ENCODE measurements at places on chromosomes 2 and 18.
A peak's percentile ranks its signal among the peaks of the same experiment; 100 is the strongest.

- DNase-seq = no peak
Observed at GRCh38 chr18:75346671-75347070, 80.8 kb downstream of the SMIM21 start.

DNA sequence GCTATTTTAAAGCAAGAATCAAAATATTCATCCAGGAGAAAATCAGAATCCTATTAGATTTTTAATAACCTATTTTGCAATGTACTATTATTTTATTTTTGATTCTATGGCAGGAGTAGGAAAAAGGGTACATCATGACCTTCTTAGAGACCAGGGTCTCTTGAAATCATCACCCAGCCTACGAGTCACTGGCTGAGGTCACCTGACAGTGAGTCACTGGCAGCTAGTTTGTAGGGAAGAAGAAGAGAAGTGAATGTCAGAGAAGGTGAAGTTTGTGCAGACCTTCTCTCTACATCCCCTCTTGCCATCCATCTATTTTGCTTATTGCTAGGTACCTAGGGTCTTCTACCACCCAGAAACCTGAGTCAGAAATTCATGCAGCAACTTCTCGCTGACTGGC, 144.2 kb downstream of the ALK start:
- no peak for DNase-seq

DNA sequence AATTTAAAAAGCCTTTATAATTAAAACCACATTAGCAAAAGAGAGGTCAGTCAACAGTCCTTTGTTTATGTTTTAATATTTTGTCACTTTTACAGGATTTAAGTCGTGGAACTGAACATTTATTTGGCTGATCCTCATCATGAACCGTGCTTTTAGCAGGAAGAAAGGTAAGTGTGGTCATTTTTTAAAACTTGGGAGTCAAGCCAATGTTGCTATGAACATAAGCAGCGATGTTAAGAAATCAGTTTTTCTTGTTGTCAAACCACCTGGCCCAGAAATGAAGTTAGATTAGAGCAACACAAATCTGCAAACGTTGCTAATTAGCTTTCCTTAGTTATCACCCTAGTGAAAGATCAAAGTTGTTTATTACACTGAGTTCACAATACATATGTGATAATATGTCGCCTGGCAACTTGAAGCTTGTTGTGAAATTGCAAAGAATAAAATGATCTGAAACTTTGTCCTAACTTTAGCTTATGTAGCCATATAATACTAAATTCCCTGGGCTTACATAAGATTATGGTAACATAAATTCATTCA, 186.0 kb downstream of the GULP1 start:
- DNase-seq = no peak

DNA sequence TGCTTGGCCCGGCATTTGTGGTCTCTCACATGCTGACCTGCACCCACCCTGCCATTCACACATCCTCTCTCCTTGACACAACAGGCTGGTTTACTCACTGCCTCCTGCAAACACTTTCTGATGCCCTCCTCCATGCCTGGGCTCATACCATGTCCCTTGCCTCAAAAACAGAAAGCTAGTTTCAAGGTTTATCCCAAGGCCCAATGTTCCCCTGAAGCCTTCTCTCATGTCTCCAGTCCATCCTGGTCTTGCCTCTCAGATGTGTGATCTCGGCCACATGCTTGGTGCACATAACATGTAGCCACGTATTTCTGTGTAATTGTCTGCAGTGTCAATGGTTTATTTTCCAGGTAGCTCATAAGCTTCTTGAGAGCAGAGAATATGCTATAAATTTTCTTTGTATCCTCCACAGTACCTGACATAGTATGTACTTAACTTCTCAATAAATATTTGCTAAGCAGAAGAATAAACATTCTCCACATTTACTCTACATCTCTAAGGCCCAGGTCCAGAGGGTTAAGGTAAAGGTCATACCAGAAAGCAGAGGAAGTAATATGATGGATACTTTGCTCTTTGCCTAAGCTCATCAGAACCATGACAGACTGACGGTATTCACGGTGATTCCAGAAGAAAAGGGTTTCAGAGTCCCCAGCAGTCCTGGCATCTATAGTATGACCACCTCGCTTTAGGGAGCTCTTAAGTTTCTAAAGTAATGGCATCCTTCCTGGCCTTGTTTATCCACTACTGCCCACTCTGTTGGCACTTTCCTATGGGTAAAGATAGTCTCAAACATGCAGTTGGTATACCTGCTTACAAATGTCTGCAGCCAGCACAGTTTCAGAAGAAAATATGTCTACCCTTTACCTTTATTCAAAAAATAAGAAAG, 163.4 kb upstream of the ZFP36L2 start:
- DNase-seq = no peak

DNA sequence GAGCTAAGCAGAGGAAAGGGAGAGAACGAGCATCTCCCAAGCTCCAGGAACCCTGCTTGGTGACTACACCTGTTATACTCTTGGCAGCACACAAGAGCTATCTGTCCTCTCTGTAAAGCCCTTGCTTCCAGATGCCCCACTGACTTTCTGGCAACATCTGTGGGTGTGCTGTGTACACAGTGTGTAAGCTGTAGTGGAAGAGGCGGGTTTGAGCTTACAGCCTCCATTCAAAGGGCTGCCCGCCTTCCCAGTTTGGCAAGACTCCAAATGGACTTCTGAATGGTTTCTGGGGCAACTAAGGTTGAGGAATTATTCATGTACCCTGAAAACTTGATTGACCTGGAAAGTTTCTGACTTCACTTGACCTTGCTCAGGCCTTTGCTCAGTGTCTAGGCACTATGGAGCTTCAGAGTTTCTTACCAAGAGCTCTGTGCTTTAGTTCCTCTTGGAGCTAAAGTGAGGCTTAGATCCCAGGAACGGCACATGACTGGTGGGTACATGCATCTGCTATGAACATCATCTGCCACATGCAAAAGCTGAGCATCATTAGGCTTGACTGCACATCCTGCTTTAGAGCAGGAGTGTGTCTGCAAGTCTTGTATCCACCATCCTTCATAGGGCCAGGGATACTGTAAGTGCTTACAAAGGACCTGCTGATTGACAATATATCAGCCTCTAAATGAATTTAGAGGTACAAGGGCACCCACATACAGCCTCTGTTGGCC, 290.9 kb upstream of the SIX2 start:
- peak; percentile 95 for DNase-seq

DNA sequence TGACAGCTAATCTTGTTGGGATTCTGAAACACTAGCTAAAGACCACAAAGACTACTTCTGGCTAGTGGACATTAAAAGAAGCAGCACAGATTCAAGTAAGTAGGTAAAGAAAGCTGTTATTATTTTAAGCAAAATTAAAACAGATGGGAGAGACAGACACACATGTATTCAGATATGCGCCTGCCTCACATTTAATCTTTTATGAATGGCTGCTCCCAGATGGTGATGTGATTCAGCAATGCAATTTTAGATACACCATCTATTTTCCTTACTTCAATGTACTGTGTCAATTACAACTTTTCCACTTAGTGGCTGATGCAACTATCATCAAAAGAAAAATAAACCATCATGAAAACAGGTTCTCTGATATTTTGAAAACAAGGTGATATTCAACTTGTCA, 133.0 kb upstream of the PGAP1 start:
- DNase-seq = no peak

DNA sequence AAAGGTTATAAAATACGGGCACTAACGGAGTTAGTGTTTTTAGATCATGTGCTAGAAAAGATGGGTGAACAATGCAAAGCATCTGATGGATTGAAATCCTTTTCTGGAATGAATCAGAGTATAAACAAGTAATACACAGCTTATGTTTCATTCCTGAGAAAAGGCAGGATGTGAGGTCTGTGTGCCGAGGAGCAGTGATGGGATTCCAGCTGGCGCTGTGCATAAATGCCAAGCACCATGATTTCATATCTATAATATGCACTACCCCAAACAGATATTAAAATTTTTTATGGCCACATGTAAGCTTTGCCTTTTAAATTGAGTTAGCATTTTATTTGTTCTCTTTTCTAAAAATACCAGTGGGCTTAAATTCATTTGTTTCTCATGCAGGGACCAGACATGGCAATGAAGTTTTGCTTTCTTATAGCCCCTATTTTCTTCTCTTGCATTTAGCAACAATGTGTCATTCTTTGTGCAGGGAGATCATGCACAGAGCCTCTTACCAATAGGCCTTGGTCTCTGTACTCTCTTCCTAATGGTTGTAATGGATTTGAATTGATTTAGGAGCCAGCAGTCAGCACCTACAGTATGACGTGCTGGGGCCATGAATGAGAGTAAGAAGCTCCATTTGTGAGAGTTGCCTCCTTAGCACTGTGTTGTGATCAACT, 323.9 kb downstream of the SLC8A1 start:
- DNase-seq = no peak

DNA sequence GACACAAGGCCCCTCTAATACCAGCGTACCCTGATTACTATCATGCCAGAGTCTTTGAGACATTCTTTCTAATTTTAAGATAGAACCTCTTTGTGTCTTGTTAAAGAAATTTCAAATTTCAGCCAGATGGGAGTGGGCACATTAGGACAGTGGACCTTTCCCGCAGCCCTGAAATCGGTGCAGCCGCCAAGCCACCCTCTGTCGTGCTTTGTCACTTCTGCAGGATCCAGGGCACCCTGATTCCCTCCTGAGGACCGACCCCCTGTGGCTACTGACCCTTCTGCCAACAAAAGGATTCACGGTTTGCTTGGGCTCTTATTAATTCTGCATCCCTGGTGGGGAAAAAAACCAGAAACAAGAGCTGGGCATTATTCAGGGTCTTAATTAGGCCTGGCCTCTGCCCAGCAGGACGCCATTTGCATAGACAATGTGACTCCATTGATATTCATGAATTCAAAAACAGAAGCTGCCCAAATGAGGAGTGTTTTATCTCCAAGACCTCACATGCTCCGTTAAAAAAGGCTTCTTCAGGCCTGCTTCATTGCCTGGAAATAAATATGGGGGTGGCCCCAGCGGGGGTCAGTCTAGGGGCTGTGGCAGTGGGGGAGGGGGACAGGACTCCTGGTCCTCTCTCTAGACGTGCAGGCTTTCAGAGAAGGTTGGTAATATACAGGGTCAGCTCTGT, 116.9 kb downstream of the ALPK2 start:
- no peak for DNase-seq

DNA sequence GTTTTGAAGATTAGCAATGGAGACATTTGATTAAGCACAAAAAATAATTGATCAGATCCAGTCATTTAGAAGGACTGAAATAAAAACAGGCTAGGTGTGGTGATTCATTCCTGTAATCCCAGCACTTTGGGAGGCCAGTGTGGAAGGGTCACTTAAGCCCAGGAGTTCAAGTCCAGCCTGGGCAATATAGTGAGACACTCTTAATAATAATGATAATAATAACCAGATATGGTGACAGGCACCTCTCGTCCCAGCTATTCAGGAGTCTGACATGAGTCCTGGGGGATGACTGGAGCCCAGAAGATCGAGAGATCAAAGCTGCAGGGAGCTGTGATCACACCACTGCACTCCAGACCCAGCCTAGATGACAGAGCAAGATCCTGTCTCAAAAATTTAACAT, 3.5 kb upstream of the FN1 start:
- no peak for DNase-seq

- DNase-seq = no peak
Observed at GRCh38 chr2:222959358-222959757, 92.6 kb upstream of the KCNE4 start.

DNA sequence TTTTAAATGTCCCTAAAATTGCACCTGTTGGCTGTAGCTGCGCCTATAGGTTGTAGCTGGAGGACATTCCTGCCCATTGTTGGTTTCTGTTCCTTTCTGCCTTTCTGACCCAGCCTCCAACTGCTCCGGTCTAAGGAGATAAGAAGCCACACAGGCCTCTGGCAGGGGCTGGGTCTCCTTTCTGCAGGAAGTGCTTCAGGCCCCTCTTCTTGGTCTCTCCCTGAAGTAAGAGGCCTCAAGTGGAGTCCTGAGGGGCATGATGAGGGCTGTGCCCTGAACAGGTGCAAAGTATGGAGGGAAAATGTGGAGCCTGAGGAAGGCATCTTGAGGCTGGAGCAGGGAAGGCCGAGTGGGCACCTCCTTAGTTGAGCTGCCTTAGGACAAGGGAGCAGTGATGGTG, 10.4 kb upstream of the SFTPB start:
- no peak for DNase-seq
